ENCODE measurements at places on chromosomes 6 and 20.

DNA sequence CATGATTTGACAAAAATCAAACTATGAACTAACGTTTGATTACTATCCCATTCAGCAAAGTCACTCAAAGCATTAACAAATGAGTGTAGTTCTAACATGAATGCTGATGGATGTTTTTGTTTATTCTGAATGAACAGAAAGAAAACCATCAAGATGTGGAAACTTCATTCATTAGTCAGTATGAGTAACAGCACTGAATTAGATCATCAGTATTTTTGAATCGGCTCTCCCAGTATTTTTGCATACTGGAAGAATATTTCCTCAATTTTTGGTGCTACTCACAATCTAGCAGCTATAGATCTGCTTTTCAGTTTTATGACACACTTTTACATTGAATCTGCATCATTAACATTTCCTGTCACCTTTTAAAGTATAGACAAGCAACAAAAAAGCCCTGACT is 63.8 kb upstream of the CD83 start:
- no peak for DNase-seq

- DNase-seq = peak; percentile 63
These were observed 53.1 kb upstream of the SNX9 start for GRCh38 chr6:157769776-157770426.

DNA sequence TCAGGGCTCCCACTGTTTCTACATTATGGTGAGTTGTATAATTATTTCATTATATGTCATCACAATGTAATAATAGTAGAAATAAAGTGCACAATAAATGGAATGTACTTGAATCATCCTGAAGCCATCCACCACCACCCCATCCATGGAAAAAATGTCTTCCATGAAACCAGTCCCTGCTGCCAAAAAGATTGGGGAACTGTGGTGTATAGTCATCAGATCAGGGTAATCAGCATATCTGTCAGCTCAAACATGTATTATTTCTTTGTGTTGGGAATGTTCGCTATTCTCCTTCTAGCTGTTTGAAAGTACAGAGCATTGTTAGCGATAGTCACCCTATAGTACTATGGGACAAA is 33.8 kb upstream of the SLC22A23 start:
- DNase-seq = no peak

- peak; percentile 38 for DNase-seq
These were observed 17.8 kb upstream of the RSPO3 start for GRCh38 chr6:127100510-127101140.

DNA sequence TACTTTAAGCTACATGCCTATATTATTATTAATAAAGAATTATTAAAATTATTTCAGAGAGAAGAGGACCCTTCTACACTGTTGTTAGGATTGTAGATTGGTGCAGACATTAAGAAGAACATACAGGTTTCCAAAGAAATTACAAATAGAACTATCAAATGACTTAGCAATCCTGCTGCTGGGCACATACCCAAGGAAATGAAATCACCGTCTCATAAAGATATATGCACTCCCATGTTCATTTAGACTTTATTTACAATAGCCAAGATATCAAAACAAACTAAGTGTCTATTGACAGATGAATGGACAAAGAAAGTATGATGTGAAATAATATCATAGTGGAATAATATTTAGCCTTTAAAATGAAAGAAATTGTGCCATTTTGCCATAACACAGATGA is 687.7 kb upstream of the POU3F2 start:
- no peak for DNase-seq

DNA sequence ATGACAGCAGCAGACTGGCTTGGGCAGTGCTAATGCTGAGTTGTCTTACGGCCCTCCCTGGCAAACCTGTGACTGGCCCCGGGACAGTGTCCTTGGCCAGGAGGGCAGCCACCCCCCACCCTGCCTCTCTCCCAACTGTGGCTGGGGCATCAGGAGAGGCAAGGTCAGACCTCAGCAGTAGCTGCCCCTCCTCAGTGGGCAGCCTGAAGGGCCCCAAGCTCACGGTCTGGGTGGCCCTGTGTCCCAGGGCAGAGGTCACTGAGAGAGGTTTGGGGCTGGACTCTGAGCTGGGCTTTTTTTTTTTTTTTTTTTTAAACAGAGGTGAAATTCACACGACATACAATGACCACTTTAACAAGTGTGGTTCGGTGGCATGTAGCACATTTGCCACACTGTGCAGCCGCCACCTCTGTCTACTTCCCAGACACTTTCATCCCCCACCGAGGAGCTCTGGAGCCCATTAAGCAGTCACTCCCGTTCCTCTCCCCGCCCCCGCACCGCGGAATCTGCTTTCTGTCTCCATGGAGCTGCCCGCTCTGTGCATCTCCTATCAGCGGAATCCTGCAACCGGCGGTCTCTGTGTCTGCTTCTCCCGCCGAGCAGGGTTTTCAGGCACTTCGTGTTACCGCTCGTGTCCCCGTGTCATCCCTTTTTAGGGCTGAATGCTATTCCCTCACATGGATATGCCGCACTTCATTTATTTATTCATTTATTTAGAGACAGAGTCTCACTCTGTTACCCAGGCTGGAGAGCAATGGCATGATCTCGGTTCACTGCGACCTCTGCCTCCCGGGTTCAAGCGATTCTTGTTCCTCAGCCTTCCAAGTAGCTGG is 67.9 kb upstream of the GATA5 start:
- no peak for DNase-seq

GRCh38 chr6:128036808-128037570 is 136.1 kb upstream of the THEMIS start:
- no peak for DNase-seq

DNA sequence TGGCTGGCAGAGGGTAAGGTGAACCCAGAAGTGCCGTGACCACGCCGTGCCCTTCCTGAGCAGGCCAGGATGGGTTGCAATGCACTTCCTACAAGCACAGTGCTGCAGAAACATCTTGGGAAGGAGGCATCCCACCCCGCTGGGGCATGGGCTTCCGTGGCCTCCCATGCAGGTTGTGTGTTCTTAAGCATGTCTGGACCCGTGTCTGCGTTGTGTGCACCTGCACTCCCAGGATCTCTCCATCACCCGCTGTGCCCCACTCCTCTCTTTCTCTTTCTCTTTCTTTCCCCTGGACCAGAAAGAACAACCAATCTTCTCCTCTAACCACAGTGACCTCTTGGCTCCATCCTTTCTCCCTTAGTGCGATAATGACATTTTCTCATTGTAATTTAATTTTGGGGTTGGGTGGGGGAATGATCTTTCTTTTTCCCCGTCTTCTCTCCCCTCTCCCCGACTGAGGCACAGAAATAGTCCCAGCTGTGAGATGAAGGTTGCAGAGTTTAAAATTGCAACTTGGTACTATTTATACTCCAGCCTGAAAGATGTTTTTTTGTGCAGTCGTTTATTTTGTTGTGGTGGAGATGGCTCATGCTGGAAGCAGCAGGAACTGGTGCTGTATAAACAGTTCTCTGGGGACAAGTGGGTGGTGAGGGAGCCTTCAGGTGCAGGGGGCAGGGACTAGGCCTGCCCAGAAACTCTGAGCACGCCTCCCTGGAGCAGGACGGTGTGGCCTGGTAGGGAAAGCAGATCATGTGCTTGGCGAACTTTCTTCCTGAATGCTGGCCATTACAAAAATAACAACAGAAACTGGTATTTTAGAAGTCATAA is 20.5 kb downstream of the BCAS4 start:
- DNase-seq = peak; percentile 40

GRCh38 chr6:4510317-4510716 is 265.9 kb upstream of the CDYL start:
- DNase-seq = no peak

- DNase-seq = no peak
These were observed 187.1 kb upstream of the MAN1A1 start for GRCh38 chr6:119536666-119537065.

DNA sequence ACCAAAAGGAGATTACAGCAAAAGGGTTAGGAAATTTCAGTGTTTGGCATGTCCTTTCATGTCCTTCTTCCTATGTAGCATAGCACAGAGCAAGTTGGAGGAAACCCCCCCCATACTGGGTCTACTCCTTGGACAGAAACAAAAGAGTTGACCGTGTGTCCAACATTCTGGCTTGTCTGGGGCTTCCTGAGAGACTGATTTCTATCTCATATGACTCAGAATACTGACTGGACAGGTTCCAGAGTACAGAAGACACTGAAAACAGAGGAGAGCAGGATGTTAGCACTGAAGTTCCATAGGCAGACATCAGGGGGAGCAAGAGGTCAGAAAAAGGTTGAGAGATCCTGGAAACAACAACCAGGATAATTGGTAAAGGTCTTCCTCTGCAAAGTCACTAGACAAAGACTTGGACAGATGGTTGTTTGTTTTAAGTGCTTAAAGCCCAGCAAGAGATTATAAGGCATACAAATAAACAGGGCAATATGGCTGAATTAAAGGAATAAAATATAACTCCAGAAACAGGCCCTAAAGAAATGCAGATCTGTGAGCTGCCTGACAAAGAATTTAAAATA is 48.4 kb downstream of the USP49 start:
- DNase-seq = peak; percentile 87

DNA sequence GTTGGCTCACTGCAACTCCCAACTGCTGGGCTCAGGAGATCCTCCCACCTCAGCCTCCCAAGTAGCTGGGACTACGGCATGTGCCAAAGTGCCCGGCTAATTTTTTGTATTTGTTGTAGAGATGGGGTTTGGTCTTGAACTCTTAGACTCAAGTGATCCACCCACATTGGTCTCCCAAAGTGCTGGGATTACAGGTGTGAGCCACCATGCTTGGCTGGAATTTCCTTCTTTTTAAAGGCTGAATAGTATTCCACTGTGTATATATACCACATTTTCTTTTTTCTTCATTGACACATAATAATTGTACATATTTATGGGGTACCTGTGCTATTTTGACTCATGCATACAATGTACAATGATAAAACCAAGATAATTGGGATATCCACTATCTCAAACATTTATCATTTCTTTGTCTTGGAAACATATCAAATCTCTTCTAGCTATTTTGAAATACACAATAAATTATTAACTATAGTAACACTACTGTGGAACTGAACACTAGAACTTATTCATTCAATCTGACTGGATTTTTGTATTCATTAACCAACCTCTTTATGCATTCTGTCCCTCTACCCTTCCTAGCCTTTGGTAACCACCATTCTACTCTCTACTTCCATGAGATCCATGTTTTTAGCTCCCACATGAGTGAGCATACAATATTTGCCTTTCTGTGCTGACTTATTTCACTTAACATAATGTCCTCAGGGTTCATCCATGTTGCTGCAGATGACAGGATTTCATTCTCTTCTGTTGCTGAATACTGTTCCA is 7.8 kb downstream of the MDC1 start:
- no peak for DNase-seq

DNA sequence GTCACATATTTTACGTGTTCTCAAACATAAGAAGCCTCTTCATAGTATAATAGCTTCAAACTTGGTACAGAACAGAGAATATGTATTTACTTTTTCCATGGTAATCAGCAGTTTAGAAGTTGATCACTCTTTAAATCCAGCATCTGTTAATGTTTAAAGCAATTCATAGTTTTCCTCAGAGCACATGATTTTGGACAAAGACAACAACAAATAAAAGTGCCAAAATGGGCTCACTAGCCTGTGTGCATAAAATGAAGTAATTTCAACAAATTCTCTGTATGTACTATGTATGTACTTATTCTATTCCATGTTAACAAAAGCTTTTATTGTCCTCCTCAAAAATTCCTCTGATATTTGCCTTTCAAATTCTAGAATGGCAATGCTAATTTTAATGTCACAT is 38.1 kb upstream of the UST start:
- no peak for DNase-seq

GRCh38 chr6:132868057-132868456 is 53.7 kb downstream of the RPS12 start:
- no peak for DNase-seq

- DNase-seq = no peak
These were observed 10.9 kb upstream of the E2F1 start for GRCh38 chr20:33697129-33697528.

DNA sequence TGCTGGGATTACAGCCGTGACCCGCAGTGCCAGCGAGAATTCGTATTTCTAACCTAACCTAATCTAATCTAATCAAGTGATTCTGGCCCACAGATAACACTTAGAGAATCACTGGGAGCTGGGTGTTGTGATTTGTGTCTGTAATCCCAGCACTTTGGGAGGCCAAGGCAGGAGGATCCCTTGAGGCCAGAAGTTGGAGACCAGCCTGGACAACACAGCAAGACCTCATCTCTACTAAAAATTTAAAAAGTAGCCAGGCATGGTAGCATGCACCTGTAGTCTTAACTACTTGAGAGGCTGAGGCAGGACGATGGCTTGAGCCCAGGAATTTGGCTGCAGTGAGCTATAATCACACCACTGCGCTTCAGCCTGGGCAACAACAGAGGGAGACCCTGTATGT is 21.4 kb upstream of the NCOA3 start:
- no peak for DNase-seq

DNA sequence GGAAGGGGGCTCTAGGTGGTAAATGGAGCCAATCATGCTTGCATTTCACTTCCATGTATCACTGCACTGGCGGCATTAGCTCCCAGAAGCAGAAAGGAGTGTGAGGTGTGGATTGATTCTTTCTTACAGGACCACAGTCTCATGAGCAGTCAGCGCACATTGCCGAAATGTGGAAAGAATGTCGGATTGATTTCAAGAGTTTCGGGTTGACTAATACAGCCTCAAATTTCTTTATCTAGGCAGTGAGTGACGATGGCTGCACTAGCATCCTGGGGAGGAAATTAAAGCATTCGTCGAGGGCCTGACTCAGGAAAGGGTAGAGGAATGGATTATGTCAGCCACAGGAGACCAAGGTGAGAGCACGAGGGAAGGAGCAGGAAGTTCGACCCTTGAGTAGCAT is 222.8 kb upstream of the CDYL start:
- no peak for DNase-seq

DNA sequence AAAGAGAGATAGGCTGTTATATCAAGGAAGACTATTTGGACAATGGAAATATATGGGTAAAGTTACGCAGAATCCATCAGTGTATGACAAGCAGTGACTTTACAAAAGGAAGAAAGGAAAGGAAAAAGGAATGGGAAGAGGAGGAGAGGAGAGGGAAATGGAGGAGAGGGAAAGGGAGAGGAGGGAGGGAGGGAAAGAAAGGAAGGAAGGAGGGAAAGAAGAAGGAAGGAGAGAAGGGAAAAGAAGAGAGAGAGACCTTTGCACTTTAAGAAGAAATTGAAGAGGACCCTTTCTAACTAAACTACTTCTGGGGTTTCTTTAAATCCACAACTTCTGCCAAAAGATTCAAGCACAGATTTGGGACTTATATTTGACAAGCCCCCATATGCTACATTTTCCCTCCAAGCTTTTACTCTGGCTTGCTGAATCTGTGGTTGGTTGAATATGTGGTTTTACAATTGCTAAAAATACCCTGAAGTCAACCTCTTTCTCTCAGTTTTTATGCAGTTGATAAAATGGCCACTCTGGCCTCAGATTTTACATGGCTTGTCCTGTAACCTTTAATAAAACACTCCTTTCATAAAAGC is 120.8 kb upstream of the RAB32 start:
- no peak for DNase-seq

DNA sequence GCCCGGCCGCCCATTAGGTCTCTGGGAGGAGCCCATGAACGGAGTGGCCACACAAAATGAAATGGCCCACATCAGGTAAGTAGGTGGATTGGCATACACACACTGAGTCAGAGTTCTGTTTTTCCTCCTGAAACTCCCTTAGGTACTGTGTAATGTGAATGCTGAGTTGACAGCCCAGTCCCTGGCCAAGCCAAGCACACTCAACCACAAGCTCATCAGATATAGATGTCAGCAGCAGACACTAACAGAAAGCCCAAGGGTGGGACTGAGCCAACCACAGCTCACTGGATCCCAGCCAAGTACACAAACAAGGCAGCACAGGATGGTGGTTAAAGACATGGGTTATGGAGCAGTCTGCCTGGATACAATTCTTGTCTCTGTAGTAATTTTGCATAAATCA is 403.4 kb downstream of the GJA1 start:
- DNase-seq = no peak
